Substantia nigra (tissue), 51 donors: ENCODE measurements at places on chromosomes 13 and 19.

DNA sequence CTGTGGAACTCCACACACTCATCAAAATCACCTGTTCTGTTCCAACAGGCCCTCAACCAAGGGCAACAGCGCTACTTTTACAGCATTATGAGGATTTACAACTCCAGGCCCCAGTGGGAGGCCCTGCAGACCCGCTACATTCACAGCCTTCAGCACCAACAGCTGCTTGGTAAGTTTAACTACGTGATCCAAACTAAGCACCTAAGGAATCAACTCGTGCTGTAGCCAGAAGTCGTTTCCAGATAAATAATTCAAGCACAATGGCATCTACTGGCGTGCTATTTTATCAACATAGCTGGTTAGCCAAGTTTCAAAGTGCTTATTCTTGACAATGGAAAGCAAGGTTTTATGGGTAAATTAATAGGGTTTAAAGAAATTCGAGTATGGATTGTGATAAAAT is 5.3 kb downstream of the FAM216B start:
- DNase-seq: no peak

GRCh38 chr13:51590971-51591627 is 6.8 kb downstream of the WDFY2 start:
- no peak for DNase-seq

DNA sequence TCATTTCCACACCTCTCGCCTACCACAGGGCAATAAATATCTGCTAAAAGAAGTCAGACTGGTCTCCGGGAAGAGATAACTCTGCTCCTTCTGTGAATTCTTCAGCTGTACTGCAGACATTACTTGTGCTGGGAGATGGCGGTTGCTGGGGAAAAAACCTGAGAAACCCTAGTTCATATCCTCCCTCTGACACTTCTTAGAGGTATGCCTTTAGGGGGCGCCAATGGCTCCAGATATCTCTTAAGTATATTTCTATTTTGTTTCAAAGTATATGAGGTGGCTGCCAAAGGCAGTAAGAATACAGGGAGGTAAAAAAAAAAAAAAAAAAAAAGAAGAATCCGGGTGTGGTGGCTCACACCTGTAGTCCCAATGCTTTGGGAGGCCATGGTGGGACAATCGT is 175.2 kb downstream of the PAN3 start:
- DNase-seq: no peak

GRCh38 chr13:36369268-36370107 is 23.3 kb upstream of the SPART start:
- no peak for DNase-seq

- DNase-seq: no peak
These were observed 190.1 kb downstream of the KLF5 start for GRCh38 chr13:73248711-73249580.

DNA sequence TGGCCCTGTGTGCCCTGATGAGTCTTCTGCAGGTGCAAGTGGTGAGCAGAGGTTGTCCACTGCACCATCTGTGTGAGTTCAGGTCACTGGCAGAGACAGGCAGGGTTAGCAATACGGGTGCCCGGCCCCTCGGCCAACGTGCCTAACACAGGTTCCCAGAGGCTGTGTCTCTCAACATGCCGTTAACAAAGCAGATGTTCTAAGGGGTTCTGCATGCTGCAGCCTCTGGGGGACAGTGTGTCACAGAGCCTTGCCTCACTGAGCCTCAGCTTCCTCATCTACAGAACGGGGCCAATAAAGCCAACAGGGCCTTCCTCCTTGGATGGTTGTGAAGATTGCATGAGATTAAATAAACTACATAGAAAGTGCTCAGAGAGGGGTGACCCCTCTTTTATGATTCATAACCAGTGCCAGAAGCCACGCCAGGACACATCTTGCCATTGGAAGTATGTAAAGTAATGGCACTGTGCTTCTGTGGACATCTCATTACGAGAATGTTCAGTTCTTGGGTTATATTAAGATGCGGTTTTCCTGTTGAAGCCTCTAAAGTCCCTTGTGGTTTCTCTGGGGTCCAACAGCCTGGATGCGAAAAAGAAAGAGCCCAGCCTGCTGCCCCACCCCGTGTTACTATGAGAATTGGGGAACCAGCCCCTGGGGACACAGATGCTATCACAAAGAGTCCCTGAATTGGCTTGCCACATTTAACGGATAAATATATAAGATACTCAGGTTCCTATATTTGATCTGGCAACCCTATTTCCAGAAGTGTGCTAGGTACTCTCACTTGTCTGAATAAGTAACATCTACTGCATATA is 11.2 kb upstream of the ARHGEF18 start:
- no peak for DNase-seq

DNA sequence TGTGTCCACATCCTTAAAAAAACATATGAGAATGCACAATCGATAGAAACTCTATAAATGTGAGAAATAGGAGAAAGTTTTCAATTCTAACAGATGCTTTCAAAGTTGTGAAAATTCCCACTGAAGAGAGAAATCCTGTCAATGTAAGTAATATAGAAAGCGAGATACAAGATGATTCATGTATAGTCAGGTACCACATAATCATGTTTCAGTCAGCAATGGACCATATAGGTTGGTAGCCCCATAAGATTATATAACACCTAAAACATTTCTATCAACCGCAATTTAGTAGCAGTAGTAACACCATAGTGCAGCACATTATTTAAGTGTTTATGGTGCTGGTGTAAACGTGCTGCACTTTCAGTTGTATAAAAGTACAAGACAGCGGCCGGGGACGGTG is 18.5 kb downstream of the ZNF791 start:
- DNase-seq: no peak

GRCh38 chr19:10105509-10106099 is 558 bp upstream of the PPAN start:
- no peak for DNase-seq

GRCh38 chr19:5691822-5692722 is 2.0 kb downstream of the RPL36 start:
- DNase-seq: peak; percentile 13

DNA sequence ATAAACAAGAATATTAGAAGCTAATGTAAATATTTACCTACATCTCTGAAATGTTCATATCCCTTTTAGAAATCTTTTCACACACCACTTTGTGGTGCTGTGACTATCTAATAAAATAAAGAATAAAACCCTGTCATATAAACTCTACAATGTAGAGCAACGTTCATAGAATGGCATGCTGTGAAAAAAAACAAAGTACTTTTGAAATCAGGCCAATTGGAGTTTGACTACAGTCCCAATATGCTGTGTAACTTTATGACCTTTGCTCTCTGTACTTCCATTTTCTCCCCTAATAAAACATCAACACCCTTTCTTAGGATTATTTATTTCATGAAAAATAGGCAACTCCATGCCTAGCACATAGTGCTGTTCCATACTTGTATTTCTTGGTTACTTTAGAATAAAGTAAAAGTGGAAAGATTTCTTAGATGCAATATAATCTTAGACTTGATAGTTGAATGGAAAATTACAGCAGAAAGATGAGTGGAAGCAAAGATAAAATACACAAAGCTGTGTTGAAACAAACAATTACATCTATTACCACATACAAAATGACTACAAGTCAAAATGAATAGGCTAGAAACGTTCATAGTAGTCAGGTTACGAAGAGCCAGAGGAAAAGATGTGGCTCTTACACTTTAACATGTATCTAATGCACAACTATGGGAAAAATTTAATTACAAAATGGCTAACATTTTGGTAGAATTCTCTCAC is 613.2 kb upstream of the SLITRK5 start:
- DNase-seq: no peak

DNA sequence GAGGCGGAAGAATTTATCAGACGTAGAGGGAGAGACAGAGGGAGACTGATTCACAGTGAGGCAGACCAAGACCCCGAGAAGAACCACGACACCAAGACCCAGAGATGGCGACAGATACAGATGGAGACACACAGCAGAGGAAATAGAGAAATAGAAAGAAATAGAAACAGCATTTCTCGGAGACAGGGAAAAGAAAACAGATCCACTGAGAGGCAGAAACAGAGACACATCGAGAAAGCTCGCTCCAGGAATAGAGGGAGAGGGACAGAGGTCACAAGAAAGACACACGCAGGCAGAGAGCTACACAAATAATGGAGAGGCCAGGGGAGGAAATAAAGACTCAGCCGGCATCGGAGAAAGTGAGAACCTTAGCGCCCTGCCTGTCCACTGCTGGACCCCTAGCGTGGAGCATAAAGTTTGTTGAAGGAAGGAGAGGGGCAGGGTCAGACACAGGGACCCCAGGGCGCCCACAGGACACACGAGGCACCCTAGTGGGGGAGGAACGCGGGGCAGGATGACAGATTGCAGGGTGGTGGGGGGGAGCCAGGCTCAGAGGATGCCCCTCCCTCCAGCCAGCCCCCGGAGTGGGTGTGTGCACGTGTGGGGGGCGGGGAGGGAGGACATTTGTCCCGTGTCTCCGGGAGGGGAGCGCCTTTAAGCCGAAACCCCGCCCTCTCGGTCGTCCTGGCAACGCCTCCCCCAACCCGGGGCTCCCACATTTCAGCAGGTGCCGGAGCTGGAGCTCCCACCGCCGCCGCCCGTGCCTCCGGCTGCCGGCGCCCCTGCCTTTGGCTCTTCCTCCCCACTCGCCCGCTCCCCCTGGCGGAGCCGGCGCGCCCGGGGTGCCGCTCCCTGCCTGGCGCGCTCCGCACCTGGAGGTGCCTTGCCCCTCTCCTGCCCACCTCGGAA is at the start of gene PRKCG:
Gene PRKCG (plus strand): TSS at position 716 of the 909 bp plus-strand sequence. CDS start 298 bp downstream, outside the sequence.
- DNase-seq: no peak

- DNase-seq: no peak
These were observed 97.5 kb downstream of the RGCC start for GRCh38 chr13:41554626-41555386.

DNA sequence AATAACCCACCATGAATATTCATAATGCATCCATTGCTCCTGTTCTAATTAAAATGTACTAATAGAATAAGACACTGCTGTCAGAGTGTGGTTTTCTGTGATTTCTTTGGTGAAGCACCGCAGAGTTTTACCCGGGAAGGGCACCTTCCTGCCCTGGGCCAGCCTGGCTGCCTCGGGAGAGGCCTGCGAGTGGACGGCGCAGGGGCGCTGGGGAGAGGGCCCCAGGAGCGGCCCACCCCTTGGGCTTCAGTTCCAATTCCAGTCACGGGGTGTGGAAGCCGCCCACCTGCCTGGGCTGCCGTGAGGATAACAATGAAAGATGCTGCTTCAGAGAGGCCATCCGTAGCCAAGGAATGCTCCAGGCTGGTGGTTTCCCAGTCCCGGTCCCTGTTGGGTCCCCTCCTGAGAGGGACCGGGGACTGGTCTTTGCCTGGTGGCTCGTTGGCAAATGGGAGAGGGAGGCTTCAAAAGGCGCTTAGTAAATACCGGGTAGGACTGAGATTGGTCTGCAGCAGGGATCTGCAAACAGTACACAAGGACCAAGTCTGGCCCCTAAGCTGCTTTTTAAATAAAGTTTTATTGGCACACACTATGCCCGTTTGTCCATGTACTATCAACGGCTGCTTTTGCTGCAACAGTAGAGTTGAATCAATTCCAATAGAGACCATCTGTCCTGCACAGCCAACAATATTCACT is 18.0 kb downstream of the TCF3 start:
- DNase-seq: no peak

GRCh38 chr13:91357613-91358386 is 10.3 kb downstream of the MIR17HG start:
- DNase-seq: no peak

DNA sequence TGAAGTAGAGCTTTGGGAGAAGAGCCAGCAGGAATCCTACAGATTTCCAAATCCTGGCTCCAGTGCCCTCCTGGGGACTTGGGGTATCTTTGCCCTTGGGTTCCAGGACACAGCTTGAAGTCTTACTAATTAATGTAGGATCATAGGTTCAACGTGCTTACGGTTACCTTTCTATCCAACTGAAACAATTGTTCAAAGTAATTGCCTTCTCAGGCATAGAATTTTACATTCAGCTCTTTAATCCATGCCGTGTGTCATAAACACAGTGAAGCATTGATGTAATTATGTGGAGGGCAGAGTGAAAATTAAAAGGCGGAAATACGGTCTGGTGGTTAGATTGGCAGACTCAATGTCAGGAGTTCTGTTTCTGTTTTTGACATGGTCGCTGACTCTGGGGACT is 170.4 kb downstream of the COG6 start:
- no peak for DNase-seq

DNA sequence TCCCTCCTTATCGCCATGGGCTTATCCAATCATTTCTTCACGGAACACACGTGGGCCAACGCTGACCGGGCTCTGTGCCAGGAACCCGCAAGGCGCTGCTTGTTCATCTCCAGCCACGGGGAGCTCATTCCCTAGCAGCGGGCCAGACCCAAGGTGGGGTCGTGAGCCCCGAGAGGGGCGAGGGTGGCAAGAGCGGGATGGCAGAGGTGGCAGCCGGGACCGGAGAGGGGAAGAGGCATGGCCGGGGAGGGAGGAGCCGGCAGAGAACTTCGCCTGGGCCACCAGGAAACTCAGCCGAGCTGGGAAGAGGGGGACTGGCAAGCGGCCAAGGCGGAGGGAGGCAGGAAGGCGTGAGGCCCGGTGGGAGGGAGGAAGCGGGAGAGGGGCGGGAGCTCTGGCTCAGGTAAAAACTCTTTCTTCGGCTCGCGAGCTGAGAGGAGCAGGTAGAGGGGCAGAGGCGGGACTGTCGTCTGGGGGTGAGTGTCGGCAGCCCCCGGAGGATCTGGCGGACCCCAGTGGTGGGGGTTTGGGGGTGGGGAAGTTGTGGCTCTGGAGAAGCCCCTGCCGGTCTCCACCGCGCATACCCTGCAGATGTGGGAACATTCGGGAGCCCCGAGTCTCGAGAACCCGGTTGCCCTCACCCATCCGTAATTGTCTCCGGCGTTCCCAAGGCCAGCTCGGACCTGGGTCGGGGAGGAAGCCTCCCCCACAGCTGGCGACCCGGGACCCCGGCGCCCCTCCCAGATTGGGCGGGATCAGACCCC is at the start of gene B3GNT3:
Gene B3GNT3 (plus strand): TSS at position 408 of the 764 bp plus-strand sequence. CDS start 12,670 bp downstream, outside the sequence.
- DNase-seq: no peak

- no peak for DNase-seq
These were observed 97.6 kb upstream of the DACH1 start for GRCh38 chr13:71964491-71965100.

DNA sequence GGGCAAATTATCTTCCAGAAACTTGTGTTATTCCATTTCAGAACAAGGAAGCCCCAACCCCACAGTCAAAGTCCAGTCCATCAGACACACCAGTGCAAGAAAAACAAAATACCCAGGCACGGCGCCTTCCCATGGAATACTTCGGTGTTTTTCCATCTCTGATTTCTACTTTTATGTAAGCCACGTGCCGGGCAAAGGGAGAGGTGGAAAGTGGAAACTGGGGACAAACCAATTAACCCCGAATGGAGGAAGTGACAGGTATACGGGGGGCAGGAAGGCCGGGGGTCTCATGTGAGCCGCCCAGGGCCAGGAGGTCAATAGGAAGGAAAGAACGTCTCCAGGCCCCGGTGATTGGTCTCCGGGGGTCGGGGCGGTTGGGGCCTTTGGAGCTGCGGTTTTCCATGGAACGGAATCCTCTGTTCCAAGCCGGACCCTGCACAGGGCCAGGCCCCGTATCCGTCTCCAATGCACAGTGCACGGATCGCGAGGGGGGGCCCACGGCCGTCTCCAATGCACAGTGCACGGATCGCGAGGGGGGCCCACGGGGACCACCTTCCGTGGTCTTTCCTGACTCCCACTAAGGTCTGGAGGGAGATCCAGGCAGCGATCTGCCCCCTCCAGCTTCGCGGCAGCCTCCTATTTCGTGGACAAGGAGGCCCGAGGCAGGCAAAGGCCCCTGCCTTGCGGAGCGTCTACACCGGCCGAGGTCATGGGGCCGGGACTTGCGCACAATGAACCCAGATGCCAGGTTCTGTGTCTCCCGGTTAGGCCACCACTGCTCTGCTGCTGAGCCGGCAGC is 79.7 kb downstream of the GADD45B start:
- no peak for DNase-seq
